NCI-H1694 treated with DMSO at 0.1 percent for 48 hours (cell line): ENCODE measurements at places on chromosomes 6 and 20.

DNA sequence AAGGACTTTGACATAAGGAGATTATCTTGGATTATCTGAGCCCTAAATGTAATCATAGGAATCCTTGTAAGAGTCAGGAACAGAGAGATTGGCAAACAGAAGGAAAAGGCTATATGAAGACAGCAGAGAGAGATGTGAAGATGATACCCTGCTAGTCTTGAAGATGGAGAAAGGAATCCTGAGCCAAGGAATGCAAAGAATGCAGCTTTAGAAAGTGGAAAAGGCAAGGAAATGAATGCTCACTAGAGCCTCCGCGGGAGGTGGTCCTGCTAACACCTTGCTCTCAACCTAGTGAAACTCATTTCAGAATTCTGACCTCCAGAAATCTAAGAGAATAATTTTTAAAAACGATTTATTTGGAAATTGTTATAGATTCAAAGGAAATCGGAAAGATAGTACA lies 117.1 kb downstream of the TBXT start:
- DNase-seq: no peak

GRCh38 chr6:157974341-157974894 lies 7.2 kb upstream of the SYNJ2 start:
- no peak for DNase-seq

DNA sequence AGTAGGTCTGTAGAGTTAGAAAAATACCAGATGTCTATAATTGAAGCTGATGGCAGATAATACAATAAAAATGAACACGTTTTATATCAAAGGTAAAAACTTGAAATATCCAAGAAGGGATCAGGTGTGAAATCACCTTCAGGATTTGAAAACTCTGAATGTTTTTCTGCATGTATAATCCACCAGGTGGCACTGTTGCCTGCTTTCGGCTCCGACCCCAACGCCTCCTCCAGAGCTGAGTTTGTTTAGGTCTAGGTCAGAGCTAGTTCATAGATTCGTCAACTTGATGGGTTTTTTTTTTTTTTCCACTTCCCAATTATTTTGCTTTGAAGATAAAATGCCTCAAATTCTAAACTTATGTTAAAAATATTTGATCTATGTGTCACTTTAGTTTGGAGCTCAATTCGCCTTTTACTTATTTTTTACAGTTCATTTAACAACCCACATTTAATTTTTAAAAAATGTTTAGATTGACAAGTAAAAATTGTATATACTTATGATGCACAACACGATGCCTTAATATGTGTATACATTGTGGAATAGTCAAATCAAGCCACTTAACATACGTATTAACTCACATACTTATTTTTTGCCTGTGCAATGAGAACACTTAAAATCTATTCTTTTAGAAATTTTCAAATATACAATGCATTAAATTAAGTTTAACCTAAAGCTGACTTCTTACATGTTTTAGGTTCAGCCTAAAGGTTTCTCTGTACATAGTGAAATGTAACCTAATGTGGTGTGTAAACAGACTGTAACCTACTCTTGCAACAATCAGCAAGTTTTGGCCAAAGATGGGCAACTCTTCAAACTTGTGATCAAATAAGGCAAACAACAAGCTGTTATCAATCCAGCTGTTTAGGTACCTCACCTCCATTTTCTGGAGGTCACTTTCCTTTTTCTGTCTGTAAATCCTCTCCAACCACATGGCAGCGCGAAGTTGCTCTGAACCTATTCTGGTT lies 39.4 kb upstream of the ENPP4 start:
- DNase-seq: peak; percentile 22

DNA sequence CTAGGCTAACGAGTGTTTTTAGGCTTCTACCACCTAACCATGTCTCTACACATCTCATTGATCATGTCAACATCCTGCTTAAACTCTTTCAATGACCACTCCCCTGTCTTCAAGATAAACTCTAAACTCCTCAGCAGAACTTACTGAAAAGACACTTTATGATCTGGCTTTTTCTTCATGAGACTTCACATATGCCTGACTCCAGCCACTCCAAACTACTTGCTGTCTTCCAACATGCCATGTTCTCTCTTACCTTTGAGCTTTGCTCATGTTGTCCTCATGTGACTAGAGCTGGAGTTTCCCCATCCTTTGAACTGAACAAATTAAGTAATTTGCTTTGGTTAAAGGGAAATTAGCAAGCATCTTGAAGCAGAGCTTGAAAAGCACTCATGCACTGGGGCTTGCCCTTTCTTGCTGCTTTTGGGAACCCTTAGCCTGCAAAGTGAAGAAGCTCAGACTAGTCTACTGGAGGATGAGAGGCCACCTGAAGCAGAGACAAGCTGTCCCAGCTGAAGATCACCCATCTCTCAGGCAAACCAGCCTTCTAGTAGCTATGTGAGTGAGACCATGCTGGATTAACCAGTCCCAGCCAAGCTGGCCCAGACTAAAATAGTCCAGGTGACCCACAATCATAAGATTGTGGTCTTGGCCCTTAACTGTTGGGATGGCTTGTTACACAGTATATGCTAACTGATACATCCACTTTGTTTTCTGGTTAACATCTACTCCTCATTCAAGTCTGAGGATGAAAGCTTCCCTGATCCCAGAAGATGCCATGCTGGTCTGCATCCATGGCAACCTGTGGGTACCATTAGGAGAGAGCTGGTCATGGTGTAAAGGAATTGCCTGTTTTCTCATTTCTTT lies 235.8 kb downstream of the GMPR start:
- no peak for DNase-seq

DNA sequence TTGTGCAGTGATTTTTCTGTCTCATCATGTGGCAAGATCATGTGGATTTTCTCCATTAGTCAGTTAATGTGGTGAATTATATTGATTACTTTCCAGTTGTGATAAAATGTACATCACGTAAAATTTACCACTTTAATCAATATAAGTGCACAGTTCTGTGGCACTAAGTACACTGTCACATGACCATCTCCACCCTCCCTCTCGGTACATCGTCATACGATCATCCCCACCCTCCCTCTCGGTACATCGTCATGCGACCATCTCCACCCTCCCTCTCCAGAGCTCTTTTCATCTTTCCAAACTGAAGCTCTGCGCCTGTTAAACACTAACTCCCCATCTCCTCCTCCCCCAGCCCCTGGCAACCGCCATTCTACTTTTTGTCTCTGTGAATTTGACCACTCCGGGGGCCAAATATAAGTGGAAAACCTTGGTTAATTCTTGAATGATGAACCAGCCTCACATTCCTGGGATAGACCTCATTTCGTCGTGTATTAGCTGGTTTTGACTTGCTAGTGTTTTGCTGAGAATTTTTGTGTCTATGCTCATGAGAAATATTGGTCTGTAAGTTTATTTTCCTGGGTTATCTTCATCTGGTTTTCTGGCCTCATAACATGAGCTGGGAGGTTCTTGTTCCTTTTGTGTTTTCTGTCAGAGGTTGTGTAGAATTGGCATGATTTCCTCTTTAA lies 10.8 kb downstream of the NTSR1 start:
- no peak for DNase-seq

DNA sequence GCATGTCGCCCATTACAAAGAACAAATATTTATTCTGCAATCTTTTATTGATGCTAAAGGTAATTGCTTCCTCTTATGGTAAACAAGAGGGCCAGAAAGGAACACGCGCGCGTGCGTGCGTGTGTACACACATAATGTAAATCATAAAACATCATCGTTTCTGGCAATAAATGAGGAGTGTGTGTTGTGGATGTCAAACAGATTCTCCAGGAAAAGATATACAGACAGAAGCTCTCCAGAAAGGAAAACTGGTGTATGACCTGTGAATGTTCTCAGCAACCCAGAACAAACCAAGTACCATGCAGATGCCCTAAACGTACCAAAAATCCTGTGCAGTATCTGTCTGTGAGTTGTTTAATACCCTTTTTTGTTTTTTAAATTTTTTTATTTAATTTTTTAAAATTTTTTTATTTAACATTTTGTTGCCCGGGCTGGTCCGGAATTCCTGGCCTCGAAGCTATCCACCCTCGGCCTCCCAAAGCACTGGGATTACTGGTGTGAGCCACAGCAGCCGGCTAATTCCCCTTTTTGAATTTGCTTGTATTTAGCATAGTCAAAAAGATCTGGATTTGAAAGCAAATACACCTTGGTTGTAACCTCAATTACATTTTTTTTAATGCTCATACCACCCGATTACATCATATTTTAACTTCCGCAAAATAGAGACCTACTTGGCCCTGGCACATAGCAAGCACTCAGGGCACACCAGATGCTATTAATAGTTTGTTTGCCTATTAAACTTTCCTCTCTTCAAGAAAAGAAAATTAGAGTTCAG lies 909 bp upstream of the NUDT3 start:
- DNase-seq: no peak

DNA sequence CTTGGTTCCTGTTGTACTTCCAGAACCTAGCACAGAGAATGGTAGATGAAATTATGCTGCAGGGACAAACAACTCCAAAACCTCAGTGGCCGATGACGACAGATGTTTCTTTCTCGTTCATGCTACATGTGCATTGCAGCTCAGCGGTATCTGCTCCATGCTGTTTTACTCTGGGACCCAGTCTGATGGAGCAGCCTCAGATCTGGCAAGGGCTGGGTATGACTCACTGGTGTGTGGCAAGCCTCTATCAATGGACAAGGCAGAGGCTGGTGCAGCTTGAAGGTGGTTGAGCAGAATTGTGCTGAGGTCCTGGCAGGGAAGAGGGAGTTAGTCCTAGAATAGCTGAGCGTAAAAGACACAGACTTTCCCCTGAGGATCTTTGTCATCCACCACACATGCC lies 10.3 kb upstream of the BLCAP start:
- no peak for DNase-seq

DNA sequence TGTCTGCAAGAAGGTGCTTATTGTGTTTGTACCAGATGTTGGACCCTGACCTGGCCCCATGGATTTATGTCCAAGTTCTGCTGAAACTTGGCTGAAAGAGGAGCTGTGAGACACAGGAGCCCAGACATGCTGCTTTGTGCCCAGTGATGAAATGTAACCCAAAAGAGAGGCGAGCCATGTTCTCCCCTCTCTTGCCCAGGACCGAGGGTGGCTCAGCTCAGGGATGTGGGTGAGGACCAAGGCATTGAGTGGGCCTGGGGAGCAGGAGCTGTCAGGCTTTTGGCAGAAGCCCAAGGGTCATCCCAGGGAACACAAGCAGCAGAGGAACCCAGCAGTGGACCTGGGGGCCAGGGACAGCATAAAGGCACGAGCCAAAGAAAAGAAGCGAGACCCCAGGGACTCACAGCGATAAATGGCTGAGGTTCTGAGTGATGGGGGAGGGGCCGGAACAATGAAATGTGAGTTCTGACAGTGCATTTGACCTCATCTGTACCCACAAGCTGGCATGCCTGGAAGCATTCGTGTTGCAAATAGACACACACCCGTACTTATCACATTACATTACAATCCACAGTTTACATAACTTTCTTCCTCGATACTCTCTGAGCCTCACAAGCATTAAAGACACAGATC lies 363.4 kb upstream of the JARID2 start:
- no peak for DNase-seq

GRCh38 chr6:50978380-50979170 lies 159.9 kb downstream of the TFAP2B start:
- DNase-seq: no peak

DNA sequence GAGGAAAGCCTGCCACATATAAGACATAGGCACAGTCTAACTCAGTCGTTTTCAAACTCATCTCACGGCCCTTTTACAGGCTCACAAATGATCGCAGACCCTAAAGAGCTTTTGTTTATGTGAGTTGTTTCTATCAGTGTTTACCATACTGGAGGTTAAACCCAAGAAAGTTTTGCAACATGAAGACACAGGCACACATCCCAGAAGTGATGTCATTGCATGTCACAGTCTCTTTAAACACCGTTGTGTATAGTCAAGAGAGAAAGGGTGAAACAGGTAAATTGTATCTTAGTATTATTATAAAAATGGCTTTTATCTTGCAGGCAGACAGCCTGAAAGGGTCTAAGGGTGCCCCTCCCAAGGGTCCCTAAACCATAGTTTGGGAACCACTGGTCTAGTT lies 96.7 kb downstream of the BACH2 start:
- DNase-seq: no peak

GRCh38 chr6:147892476-147892875 lies 384.0 kb downstream of the SAMD5 start:
- DNase-seq: no peak

GRCh38 chr20:50504231-50504823 lies 5.9 kb upstream of the PTPN1 start:
- DNase-seq: no peak

- no peak for DNase-seq
These were observed 5.4 kb downstream of the EYA2 start for GRCh38 chr20:46900086-46900485.

DNA sequence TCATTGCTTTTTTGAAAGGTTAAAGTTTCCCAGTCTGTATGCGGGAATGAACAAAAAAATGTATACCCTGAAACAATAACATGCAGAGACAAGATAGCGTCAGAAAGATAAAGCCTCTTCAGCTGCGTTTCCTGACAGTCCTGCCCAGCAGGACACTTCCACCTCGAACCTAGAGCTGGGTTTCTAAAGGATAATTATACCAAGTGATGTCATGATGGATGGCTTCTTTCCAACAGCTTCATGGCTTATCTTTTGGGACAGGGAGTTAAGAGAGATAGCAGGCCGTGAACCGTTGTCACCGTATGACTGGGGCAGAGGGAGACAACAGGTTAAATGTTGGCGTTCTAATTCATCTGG lies 267.6 kb upstream of the SGK1 start:
- DNase-seq: no peak

GRCh38 chr20:33649201-33649681 lies 12.9 kb upstream of the C20orf144 start:
- peak; percentile 38 for DNase-seq

GRCh38 chr6:7249946-7250643 lies 62.9 kb downstream of the SSR1 start:
- no peak for DNase-seq

- DNase-seq: no peak
These were observed 59.0 kb downstream of the QRSL1 start for GRCh38 chr6:106688177-106688951.

GRCh38 chr6:72316675-72317380 lies 305.0 kb upstream of the KCNQ5 start:
- DNase-seq: no peak

DNA sequence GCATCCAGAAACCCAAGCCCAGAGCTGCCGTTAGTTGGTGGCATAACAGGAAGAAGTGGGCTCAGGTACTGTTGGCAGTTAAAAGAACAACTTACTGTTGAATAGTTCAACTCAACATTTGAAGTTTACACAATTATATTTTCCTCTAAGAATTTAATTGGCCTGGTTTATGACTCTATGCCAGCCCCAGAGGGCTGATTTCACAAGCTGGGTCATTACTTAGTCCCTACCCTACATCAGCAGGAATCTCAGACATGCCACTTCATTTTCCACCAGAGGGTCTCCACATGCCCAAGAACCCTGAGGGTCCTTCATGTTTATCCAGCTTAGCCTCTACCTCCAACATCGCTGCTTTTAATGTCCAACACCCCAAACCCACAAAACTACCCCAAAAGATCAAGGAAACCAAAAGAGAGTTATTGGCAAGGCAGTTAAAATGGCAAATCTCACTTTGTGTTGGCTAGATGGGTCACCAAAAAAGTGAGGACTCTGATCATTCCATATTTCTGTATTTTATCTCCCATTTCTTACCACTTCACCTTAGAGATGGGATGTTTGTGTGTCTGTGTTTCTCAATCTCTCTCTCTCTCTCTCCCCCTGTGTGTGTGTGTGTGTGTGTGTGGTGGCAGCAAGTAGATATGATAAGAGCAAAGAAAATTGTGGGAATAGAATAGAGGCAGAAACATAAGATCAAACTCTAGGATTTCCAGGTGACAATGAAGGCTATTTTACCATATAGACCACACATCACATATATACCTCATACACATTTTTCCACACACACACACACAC lies 112.5 kb upstream of the TBX18 start:
- DNase-seq: no peak

- no peak for DNase-seq
These were observed 13.9 kb downstream of the AFDN start for GRCh38 chr6:167840526-167841179.

GRCh38 chr6:41406728-41407489 lies 71.5 kb downstream of the NCR2 start:
- no peak for DNase-seq
